Lower lobe of right lung (tissue), 2 donors: ENCODE measurements at places on chromosomes 5 and 9. TPM values are rescaled to one million over a fixed set of nuclear protein-coding genes. Genes with fewer than 3 reads are reported as not detected.

The NELFB gene
- 44.7 TPM for total RNA-seq

The NEUROG1 gene
- total RNA-seq = not detected

DNA sequence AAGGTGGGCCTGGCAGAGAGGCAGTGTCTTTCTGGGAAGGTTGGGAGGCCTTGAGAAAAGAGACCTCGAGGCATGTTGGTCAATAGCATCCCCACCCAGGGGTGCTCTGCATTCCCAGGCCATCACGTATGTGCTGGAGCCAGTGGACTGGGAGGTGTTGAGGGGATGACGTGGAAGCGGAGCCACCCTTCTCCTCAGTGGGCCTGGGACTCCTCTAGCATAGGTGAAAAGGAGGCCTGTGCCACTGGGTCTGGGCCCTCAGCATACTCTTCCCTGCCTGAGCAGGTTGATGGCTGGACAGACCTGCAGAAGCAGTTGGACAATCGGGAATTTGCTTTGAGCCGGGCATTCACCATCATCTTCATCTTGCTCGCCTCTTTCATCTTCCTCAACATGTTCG, 25.5 kb downstream of the PITX1 start:
- no peak overlapping the region for H3K4me3 ChIP-seq
- H3K4me1 ChIP-seq = no peaks in the 10 kb centered on the region
- H3K36me3 ChIP-seq = no peaks in the 10 kb centered on the region
- no peak overlapping the region for H3K27ac ChIP-seq
- DNase-seq = no peak

GRCh38 chr9:112233769-112234168, 58.7 kb upstream of the SUSD1 start:
- H3K27ac ChIP-seq = no peak overlapping the region
- H3K27me3 ChIP-seq = no peaks in the 10 kb centered on the region
- no peak for DNase-seq

GRCh38 chr5:10621832-10622231, 58.0 kb downstream of the ANKRD33B start:
- H3K27me3 ChIP-seq = no peaks in the 10 kb centered on the region
- H3K36me3 ChIP-seq = no peaks in the 10 kb centered on the region
- H3K4me1 ChIP-seq = peaks cover 6% of the 10 kb centered on the region

DNA sequence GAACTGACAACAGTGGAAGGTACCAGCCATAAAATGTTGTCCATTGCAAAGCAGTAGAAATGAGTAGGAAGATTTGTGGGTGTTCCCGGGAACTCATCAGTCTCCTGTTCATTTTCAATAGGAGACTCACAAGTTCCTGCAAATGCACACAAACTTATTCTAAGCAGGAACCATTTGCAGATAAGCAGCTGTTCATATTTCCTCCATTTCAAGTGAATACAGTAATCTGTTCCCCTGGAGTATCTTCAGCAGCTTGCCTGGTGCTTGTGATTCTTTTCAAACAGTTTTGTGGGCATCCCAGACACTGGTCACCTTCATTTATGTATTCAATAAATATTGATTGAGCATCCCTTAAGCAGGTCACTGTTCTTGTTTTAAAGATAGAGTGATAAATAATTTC, 1315.5 kb upstream of the C9orf72 start:
- H3K27ac ChIP-seq = no peak overlapping the region
- no peak overlapping the region for H3K4me3 ChIP-seq
- no peak for DNase-seq
- no peaks in the 10 kb centered on the region for H3K27me3 ChIP-seq
- no peaks in the 10 kb centered on the region for H3K36me3 ChIP-seq

DNA sequence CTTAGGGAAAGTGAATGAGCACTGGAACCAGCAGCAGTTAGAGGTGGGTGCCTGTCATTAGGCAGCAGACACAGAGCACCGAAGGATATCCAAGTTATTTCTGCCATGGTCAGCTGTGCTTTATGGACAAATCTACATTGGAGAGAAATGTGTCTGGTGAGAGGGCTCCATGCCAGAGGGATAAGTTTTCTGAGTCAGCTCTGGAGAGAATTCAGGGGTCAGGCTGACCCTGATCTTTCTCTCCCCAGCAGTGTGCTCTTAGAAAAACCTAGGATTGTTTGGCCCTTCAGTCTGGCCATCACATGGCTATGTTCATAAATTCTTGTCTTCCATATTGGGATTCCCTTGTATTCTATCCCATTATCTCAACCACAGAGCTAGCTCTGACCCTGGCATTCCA, 8.9 kb upstream of the IL17B start:
- H3K27me3 ChIP-seq = no peaks in the 10 kb centered on the region
- no peak overlapping the region for H3K4me3 ChIP-seq
- H3K27ac ChIP-seq = peak overlapping the region; percentile 65
- H3K36me3 ChIP-seq = no peaks in the 10 kb centered on the region

GRCh38 chr5:39452846-39453245, 28.1 kb upstream of the DAB2 start:
- no peaks in the 10 kb centered on the region for H3K27me3 ChIP-seq
- H3K4me3 ChIP-seq = no peak overlapping the region
- no peak overlapping the region for H3K27ac ChIP-seq
